Neural crest cell (in vitro differentiated cells): ENCODE measurements at places on chromosomes 1 and 21.

- no peak for DNase-seq
These were observed 76.8 kb upstream of the DNAJC6 start for GRCh38 chr1:65232461-65232990.

DNA sequence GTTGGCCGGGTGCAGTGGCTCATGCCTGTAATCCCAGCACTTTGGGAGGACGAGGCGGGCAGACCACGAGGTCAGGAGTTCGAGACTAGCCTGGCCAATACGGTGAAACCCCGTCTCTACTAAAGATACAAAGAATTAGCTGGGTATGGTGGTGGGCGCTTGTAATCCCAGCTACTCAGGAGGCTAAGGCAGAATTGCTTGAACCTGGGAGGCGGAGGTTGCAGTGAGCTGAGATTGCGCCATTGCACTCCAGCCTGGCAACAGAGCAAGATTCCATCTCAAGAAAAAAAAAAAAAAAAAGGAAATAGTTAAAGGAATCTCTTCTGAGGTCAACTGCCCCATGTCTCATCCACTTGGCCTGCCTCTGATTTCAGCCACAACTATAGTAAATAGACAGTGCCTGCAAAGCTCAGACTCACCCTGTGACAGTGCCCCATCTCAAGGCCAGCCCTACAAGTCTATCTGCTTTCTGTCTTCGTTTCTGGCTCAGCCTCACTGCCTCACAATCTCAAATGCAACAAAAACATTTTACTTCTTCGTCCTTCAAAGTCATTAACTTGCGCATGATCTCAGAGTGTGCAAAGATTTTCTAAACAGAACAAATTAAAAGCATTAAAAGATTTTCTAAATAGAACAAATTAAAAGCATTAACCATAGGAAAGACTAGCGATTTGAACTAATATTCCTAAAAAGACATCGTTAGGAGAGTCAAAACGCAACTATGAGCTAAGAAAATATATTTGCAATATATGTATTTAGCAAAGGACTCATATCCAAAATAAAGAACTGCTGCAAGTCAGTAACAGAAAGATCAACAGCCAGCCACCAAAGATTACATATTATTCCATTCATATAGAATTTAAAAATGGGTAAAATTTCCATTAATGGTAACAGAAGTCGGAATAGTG lies 65.0 kb upstream of the PRDX6 start:
- DNase-seq, result no peak

DNA sequence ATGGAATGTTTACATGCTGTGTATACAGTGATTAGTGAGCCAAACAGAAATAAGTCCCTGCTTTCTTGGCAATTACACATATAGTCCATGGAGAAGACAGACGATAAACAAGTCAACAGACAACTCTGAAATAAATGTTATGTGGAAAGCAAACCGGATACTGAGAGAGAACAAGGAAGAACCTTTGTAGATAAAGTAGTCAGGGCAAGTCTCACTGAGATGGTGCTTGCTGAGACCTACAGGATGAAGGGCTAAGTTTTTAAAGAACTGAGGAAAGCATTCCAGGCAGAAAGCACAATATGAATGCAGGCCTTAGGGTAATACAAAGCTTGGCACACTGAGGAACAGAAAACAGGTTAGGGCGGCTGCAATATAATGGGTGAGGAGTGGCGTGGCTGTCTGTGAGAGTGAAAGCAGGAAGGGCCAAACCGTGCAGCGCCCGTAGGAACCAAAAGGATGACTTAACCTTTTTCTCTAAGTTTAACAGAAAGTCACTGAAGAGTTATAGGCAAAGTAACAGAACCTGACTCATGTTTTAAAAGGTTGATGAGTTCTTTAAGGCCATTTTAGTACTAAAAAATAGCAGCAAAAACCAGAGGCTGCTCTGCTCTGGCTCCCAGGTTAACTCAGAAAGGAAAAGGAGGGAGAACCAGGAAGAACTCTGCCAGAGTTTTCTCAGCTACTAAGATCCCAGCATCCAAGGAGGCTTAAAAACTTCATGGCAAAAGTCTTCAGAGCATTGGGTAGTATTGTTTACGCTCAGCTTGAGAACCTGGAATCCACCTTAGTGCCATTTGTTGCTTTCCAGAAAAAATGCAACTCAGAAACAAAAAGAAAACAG lies 8.7 kb upstream of the TTF2 start:
- no peak for DNase-seq

GRCh38 chr1:51346086-51346942 lies 16.0 kb upstream of the TTC39A start:
- DNase-seq, result no peak

- no peak for DNase-seq
These were observed 117.6 kb downstream of the LTN1 start for GRCh38 chr21:28875078-28875477.

DNA sequence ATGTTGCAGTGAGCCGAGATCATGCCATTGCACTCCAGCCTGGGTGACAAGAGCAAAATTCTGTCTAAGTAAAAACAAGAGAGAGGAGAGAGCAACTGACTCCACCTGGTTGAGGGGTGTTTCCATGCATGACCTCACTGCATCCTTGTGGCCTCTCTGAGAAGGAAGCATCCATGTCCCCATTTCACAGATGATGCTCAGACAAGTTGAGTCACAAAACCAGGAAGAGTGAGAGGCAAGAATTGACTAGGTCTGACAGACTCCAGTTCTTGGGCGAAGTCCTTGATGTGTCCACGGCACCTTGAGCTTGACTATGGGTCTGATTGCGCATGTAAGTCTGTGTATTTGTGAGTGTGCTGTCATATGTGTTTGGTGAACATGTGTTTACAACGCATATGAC lies 105.8 kb downstream of the LACTBL1 start:
- no peak for DNase-seq

DNA sequence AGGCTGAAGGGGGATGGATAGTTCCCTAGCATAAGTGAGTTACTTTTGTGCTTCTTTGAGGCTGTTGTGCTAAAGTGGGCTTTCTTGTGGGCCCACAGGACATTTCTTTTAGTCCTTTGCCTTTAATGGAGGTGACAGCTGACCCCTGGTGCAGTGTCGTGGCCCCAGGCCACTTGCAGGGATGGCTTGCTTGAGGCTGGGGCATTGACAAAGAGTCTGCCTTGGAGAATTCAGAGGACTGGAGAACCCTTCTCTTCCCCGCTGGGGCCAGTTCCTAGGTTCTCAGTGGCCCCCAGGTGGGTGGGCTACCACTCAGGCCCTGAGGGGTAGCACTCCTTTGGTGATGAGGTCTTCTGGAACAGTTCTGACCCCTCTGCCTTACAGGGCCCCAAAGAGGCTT lies 12.8 kb downstream of the ABCG1 start:
- no peak for DNase-seq

DNA sequence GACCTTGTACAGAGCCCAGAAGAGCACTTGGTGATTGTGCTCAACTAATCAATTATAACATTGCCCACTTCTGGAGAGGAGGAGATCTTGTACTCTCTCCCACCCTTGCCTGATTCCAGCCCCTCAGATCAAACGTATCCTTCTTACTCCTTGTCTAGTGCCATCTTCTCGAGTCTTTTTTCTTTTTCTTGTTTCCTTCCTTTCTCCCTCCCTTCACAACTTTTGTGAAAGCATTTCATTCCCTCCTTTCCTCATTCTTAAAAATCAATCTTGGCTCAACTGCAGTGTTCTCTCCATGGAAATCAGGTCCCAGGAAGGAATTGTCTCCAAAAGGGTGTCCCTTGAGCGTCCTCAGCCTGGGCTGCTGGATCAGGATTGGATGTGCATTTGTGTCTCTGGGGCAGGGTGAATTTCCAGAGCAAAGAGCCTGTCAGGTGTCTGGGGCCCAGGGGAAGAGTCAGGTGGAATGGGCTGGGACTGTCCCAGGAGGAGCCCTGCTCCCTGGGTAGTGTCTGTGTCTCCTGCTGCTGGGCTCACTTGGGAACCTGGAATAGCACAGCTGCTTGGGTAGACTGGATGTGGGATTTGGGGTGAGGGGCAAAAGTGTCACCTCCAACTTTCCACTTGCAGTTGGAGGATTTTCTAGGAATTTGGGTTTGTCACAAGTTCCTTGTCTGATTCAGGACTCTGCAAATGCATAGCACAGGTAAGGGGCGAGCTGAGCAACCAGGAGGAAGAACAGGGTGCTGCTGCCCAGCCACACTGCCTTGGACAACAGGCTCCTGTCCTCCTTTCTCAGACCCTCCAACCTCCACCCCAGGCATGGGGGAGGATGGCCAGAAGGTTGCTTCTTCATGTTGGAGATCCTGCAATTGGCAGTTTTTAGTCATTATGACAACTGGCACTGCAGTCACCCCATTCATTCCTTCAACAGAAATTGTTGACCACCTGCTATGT lies 3.3 kb downstream of the SOX13 start:
- no peak for DNase-seq
